Activated T-helper 17 cell treated with anti-CD3 and anti-CD28 coated beads, Interleukin-2, amount 50 U/mL, for 72 hours (primary cell): ENCODE measurements at places on chromosomes 4 and X.

GRCh38 chr4:99458911-99459447 lies 23.8 kb upstream of the ADH7 start:
- no peaks in the 10 kb centered on the region for H3K4me1 ChIP-seq
- peaks cover 10% of the 10 kb centered on the region for H3K27me3 ChIP-seq
- no peak overlapping the region for H3K4me3 ChIP-seq
- H3K36me3 ChIP-seq: no peaks in the 10 kb centered on the region

DNA sequence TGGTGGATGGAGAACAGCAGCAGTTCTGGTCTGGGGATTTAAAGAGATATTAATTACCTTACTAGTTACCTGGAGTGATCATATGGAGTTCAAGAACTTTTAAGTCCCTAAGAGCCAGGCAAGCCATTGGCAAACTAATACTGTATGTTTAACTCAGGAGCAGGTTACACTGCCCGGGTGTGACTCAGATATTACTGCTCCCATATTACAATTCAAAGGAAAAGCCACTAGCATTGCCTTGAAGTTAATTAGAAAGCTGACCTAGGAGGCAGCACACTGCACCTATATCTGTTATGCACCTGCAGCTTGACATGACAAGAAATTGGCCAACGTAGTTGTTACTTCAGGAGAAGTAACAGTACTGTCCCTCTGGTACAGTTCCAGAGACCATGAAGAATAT lies 47.2 kb downstream of the GRK4 start:
- peak overlapping the region; percentile 37 for H3K4me3 ChIP-seq
- ATAC-seq: no peak
- peaks cover 5% of the 10 kb centered on the region for H3K36me3 ChIP-seq
- peak overlapping the region; percentile 70 for H3K27ac ChIP-seq
- peaks cover 20% of the 10 kb centered on the region for H3K4me1 ChIP-seq

DNA sequence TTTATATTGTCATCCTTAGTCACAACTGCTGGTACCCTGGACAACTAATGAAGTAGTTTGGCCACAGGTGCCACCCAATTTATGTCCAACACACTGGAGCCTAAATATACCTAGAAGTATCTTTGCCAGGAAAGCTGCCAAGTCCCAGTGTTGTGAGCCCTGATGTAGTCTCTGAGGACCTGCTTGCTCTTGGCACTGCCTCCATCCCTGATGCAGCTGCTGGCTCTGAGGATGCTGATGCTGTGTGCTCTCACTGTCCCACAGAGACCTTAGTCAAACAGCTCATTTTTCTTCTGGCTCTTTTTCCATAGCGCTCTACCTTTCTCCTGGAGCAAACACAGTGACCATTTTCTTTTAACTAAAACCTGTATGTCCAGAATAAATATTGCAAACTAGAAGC lies 1535.4 kb upstream of the ADGRL3 start:
- H3K4me1 ChIP-seq: no peaks in the 10 kb centered on the region
- ATAC-seq: no peak
- no peaks in the 10 kb centered on the region for H3K27me3 ChIP-seq
- H3K27ac ChIP-seq: no peak overlapping the region
- H3K36me3 ChIP-seq: no peaks in the 10 kb centered on the region
- no peak overlapping the region for H3K4me3 ChIP-seq

- no peak overlapping the region for H3K27ac ChIP-seq
- no peaks in the 10 kb centered on the region for H3K36me3 ChIP-seq
- peaks cover 4% of the 10 kb centered on the region for H3K4me1 ChIP-seq
- no peak overlapping the region for H3K4me3 ChIP-seq
Measured at GRCh38 chrX:103467887-103468286, 51.4 kb downstream of the RAB40A start.

DNA sequence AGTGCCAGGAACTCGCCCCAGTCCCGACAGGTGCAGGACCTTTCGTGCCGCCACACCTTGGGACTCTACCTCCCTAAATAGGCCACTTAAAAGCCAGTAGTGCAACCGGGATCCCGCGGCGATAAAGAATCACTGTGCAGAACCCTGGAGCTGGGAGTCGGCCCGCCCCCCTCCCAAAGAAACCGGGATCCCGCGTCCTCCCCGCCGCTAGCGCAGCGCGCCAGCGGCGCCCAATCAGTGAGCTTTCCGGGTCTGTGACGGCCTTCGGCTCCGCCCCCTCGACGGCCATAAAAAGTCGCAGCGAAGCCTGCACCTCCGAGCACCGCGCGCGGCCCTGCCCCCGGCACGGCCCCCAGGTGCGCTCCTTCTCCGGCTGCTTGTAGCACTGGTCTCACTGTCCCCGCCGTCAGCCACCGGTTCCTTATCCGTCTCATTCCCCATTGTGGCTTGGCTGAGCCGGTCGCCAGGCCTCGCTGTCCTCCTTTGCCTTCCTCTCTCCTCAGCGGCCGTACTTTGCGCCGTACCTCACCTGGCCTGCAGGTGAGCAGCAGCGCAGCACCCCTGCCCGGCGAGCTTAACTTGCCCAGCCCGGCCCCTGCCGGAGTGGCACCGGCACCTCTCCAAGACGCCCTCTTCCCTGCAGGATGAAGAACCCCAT lies at the start of gene LRAT:
Gene LRAT, plus strand, starts transcription at position 318 of the 658 bp plus-strand sequence. Its CDS starts 327 bp downstream, at position 645.
- no peak within 1 kb of the TSS for H3K27ac ChIP-seq
- H3K36me3 ChIP-seq: peaks cover 6% of the 10 kb centered on the region
- peak within 1 kb of the TSS; percentile 79 for H3K4me3 ChIP-seq
- H3K27me3 ChIP-seq: peaks cover 56% of the 10 kb centered on the region

- peak overlapping the region; percentile 6 for H3K4me3 ChIP-seq
- peaks cover 4% of the 10 kb centered on the region for H3K36me3 ChIP-seq
- H3K27me3 ChIP-seq: no peaks in the 10 kb centered on the region
- ATAC-seq: peak; percentile 95
- peak overlapping the region; percentile 31 for H3K27ac ChIP-seq
Measured at GRCh38 chrX:110304884-110305283, 13.0 kb downstream of the AMMECR1 start.

DNA sequence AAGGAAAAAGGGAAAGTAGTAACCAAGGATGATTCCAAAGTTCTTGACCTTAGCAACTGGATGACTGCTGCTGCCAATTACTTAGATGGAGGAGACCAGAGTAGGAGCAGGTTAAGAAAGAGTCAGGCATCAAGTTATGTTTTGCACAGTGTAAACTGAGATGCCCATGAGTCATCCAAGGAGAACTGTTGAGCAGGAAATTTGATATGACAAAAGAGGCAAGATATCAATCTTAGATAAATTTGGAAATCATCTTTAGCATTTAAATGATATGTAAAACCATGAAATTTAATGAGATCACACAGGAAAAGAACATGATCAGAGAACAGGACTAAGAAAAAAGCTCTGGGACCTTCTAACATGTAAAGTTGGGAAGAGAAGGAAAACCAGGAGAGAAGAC lies 361.3 kb downstream of the OPHN1 start:
- H3K4me3 ChIP-seq: no peak overlapping the region
- no peaks in the 10 kb centered on the region for H3K4me1 ChIP-seq
- no peaks in the 10 kb centered on the region for H3K36me3 ChIP-seq
- no peak for ATAC-seq

DNA sequence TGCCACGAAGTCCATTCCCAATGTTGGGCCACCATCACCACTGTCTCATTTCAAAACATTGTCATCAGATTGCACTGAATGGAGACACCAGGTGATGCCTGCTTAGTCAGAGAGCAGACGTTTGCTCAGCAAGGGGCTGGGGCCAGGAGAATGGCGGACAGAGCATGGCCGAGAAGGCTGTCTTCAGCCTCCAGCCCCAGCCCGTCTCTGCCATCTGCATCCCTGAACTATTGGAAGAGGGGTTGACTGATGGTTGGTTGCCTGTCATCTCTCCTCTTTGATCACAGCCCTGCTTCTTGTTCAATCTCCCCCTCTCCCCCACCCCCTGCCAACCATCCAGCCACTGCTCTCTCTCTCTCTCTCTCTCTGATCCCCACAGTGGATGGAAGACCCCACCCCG lies 140.9 kb downstream of the SHOX start:
- H3K27me3 ChIP-seq: no peaks in the 10 kb centered on the region
- no peaks in the 10 kb centered on the region for H3K4me1 ChIP-seq
- ATAC-seq: no peak
- no peak overlapping the region for H3K4me3 ChIP-seq

DNA sequence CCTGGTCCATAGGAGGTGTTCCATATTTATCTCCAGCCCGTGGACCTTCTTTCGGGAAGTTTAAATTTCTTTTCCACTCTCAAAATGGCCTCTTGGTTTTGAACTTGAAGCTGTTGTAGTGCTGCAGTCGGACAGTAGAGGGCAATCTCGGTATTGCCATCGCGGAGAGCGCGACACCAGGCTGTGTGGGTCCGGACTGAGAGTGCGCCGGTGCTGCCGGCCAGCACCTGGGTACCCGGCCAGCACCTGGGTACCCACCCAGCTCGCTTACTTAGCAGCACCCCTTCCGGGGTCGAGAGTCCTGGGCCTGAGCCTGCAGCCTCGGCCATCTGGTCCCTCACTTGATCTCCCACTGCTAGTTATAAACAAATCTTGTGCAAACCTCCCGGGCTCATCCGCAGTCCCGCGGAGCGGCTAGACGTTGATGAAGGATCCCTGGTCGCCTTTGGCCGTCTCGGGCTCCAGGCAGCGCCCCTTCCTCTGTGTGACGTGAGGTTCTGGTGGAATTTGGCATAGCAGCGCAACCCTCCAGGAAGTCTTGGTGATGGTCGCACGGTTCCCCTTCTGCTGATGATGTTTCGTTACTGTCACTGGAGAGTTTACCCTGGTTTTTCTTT lies 18.0 kb downstream of the FAM9A start:
- no peak overlapping the region for H3K27ac ChIP-seq
- H3K4me1 ChIP-seq: no peaks in the 10 kb centered on the region
- H3K4me3 ChIP-seq: peak overlapping the region; percentile 31
- H3K27me3 ChIP-seq: no peaks in the 10 kb centered on the region

- ATAC-seq: no peak
- H3K4me1 ChIP-seq: peaks cover 20% of the 10 kb centered on the region
- no peak overlapping the region for H3K4me3 ChIP-seq
- no peak overlapping the region for H3K27ac ChIP-seq
Measured at GRCh38 chr4:109616243-109616642, 56.2 kb downstream of the MCUB start.

GRCh38 chr4:21126014-21126512 lies 425.8 kb downstream of the PACRGL start:
- ATAC-seq: no peak
- peaks cover 5% of the 10 kb centered on the region for H3K27me3 ChIP-seq
- H3K27ac ChIP-seq: no peak overlapping the region

DNA sequence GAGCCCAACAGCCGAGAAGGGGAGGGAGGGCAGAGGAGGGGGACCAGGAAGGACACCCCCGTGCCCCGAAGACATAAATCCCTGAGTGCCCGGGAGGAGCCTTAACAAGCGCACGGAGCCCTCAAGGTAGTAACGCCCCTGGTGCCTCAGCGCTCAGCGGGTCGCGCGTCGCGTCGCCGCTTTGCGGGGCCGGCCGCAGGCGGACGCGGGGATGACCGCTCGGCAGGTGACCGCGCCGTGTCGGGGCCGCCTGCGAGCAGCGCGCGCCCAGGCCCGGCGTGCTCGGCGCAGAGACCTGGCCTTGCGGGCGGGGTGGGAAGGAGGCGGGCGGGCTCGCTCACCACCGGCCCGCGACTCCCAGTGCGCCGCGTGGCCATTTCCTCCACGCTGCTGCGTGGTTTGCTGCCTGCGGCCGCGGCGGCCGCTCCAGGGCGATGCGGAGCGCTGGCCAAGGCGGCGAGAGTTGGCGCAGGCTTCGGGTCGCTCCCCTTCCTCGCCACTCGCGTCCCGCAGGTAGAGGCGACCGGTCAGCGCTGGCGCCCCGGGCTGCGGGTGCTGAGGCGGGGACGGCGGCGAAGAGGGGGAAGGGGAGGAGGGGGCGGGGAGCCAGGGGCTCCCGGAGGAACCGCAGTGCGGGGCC lies 632 bp downstream of the CCSER1 start:
- H3K4me3 ChIP-seq: peak overlapping the region; percentile 77
- H3K36me3 ChIP-seq: no peaks in the 10 kb centered on the region
- ATAC-seq: peak; percentile 49
- H3K27me3 ChIP-seq: peaks cover 42% of the 10 kb centered on the region
- peaks cover 13% of the 10 kb centered on the region for H3K4me1 ChIP-seq

- peak overlapping the region; percentile 10 for H3K27ac ChIP-seq
- no peak overlapping the region for H3K4me3 ChIP-seq
- H3K4me1 ChIP-seq: peaks cover 34% of the 10 kb centered on the region
- ATAC-seq: peak; percentile 77
- no peaks in the 10 kb centered on the region for H3K27me3 ChIP-seq
- no peaks in the 10 kb centered on the region for H3K36me3 ChIP-seq
Measured at GRCh38 chr4:147777456-147778091, 45.7 kb downstream of the ARHGAP10 start.

DNA sequence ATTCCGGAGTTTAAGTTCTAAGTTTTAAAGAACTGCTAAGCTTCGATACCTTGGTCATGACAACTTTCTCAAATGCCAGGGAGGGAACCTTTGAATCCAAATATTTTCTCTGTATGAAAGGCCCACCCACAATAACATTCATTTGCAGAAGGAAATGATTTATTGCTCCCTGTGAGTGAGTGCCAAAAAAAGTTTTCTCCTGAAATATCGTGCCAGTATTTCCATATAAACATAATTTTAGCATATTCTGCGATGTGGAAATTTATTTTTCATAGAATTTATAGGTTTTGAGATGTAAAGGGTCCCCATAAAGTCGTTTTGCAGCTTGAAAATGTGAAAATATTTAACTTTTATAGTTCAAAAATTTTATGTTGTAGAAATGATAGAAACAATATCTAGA lies 53.9 kb downstream of the BMPR1B start:
- H3K4me3 ChIP-seq: no peak overlapping the region
- no peak overlapping the region for H3K27ac ChIP-seq
- H3K36me3 ChIP-seq: no peaks in the 10 kb centered on the region

GRCh38 chr4:9901257-9901656 lies 119.8 kb downstream of the DRD5 start:
- H3K36me3 ChIP-seq: no peaks in the 10 kb centered on the region
- no peaks in the 10 kb centered on the region for H3K4me1 ChIP-seq
- no peak overlapping the region for H3K27ac ChIP-seq
- ATAC-seq: no peak
- no peak overlapping the region for H3K4me3 ChIP-seq

DNA sequence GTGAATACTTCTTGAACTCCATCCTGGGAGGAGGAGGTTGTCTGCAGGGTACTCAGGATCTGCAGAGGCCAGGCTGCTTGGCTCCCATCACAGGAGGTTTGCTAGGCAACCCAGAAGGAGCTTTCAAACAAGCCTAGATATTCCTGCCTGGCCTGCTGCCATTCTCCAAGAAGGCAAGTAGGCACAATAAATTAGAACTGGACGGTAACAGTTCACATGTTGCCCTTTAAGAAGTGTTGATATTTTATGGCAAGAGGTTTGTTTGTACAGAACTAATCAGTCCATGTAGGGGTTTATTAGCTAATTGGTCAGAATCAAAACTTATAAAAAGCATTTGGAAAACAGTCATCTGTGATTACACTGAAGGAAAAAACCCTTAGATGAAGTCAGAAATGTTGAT lies 39.3 kb downstream of the SYNPO2 start:
- no peaks in the 10 kb centered on the region for H3K4me1 ChIP-seq
- no peaks in the 10 kb centered on the region for H3K36me3 ChIP-seq
- no peak overlapping the region for H3K27ac ChIP-seq
- H3K4me3 ChIP-seq: no peak overlapping the region
- no peaks in the 10 kb centered on the region for H3K27me3 ChIP-seq
- ATAC-seq: no peak
